ENCODE measurements at places on chromosomes 16 and 17. TPM values are rescaled to one million over a fixed set of nuclear protein-coding genes. Genes with fewer than 3 reads are reported as not detected.

The CNTNAP4 gene
- 7.0 TPM for total RNA-seq

The NR1D1 gene
- total RNA-seq, result 0.48 TPM

The CDYL2 gene
- 3.4 TPM for total RNA-seq

- DNase-seq, result no peak
Observed at GRCh38 chr17:61007980-61008379, 330.3 kb downstream of the BCAS3 start.

DNA sequence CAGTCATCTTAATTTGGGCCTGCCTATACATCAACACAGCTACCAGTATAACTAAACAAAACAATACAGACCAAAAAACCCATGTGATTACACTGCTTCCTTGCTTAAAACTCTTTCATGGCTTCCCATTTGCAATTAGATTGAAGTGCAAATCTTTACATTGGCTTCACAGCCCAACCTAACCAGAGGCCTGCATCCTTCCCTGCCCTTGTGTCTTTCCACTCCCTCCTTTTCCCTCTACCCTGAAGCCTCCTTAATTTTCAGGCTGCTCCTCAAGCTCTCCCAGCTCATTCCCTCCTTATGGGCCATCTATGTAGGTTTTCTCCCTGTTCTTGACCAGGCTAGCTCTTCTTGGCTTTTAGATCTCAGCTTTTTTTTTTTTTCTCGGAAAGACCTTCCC lies 147.8 kb downstream of the TOX3 start:
- no peak for DNase-seq

DNA sequence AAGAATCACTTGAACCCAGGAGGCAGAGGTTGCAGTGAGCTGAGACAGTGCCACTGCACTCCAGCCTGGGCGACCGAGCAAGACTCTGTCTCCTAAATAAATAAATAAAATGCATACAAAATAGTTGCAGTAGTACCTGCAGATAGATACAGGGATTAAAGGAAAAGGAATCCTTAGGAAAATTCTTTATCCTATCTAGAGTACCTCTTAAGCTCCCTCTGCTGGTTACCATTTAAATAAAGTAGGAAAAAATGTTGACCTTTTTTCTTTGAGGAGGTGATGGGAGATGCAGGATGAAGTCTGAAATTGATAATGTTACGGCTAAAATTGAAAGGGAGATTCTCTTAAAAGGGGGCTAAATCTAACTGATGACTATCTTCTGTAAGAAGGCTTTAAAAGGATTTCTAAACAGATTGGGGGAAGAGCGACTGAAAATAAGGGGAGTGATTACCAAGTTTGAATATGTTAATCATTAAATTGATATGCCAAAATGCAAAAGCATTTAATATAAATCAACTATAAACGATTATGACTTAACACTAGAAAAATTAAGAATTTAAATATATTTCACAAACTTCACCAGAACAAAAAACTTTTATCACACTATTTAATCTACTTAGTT lies 29.4 kb downstream of the C16orf87 start:
- DNase-seq, result no peak

DNA sequence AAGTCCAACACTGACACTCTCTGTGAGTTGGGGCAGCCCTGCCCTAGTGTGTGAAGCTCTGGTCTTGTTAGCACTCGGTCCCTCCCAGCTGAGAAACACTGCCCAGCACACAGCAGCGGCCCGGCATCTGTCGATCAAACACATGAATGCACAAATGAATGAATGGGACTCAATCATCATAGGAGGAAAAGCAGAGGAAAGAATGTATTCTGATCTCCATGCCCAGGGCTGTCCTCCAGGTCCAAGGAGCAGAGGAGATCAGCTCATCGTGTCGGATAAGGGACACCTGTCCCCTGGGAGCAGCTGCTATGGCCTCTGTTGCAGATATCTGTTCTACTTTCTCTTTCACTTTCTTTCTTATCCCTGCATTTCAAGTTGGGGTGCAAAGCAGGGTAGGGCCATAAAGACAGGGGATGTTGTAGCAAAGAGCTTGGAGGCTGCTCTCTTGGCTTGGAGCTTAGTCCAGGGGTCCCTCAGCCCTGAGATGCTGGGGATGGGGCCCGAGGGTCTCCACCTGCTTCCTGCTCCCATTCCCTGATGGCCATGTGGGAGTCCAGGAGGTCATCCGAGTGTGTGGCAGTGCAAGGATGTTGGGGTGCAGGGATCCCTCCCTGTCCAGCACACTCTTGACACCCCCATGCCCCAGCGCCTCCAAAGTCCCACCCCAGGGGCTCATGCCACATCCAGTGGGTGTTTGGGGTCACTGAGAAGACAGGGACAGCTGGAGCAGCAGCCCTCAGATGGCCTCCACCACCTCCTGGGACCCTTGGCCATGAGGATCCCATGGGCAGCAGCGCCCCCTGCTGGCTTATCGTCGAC lies 88.2 kb downstream of the IRF8 start:
- DNase-seq, result no peak

- no peak for DNase-seq
Observed at GRCh38 chr17:39238311-39238972, 12.7 kb upstream of the STAC2 start.

DNA sequence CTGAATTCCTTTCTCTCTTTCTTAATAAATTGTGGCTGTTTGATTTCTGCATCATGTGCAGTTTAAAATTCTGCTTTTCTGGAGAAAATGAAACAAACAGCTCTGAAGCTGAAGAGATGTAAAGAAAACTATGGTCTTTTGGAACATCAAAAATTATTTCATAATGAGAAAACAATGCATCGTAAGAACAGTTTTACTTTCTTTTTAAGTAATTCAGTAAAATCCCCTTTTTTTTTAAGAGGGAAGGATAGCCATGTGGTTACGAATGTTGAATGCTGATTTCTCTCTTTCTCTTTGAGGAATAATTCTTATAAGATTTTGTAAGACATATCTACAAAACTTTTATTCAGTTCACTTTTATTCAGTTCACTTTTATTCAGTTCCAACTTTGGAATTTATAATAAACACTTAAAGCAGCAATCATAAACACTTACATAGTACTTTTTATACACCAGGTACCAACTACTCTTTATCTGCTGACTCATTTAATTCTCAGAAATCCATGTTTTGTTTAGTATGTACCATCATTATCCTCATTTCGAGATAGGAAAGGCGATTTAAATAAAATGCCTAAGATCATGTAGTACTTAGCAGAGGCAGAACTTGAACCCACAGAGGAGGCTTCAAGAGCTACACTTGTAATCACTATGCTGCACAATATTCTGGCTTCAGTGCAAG lies 26.6 kb downstream of the CNTNAP4 start:
- no peak for DNase-seq

- DNase-seq, result no peak
Observed at GRCh38 chr16:56032072-56032471, 156.9 kb upstream of the CES5A start.

- DNase-seq, result no peak
Observed at GRCh38 chr17:69516225-69516624, 101.7 kb downstream of the MAP2K6 start.

DNA sequence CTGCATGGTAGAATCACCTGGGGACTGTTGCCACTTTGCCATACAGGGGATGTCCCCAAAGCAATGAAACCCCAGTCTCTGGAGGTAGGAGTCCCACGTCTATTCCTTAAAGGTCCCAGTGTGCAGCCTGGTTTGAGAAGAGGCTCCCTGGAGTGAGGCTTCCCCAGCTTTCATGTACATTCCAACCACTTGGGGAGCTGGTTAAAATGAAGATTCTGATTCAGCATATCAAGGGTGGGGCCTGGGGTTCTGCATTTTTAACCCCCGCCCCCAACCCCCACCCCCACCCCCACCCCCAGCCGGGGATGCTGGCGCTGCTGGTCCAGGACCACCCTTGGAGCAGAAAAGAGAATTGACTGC lies 241.2 kb downstream of the FOXL1 start:
- peak; percentile 41 for DNase-seq
